ENCODE measurements at places on chromosomes 2 and 18. TPM values are rescaled to one million over a fixed set of nuclear protein-coding genes. Genes with fewer than 3 reads are reported as not detected.
A peak's percentile ranks its signal among the peaks of the same experiment; 100 is the strongest.

DNA sequence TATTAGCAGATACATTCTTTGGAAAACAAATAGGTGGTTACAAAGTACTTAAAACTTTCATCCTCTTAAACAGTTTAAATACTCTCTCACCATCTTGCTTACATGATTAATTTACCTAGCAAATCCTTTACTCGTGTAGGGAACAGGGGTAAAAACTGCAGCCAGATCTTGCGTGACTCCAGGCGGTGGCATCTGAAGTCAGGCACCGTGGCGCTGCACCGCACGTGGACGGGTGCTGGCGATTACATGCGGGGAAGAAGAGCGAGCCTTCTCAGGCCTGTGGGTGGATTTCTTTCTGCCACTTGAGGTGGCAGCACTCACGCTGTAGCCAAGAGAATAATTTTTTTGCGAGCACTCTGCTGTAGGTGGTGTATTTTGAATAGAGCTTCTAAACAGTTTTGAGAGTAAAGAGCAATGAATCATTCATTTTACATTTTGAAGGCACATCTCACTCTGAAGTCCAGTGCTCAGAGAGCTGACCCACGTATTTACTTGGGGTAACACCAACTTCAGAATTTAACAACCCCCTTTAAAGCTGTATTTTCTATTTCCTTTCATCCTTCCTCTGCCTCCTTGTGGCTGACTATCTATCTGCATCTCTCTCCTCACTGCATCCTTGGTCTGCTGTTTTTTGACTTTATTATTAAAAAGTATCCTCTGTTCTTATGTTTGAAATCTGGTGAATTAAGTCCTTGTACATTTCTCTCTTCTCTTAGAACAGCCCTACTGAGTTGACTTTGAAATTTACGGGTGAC lies 68.9 kb downstream of the EPAS1 start:
- DNase-seq: no peak

DNA sequence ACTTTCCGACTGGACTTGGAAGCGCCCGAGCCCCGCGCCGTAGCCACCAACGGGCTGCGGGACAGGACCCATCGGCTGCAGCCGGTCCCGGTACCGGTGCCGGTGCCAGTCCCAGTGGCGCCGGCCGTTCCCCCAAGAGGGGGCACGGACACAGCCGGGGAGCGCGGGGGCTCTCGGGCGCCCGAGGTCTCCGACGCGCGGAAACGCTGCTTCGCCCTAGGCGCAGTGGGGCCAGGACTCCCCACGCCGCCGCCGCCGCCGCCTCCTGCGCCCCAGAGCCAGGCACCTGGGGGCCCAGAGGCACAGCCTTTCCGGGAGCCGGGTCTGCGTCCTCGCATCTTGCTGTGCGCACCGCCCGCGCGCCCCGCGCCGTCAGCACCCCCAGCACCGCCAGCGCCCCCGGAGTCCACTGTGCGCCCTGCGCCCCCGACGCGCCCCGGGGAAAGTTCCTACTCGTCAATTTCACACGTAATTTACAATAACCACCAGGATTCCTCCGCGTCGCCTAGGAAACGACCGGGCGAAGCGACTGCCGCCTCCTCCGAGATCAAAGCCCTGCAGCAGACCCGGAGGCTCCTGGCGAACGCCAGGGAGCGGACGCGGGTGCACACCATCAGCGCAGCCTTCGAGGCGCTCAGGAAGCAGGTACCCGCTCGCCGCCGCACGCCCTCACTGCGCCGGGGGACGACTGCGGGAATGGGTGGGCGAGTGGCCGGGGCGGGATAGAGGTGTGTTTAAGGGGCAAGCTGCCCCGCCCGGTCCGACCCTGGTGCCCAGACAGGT lies 713 bp downstream of the ATOH8 start:
- no peak for DNase-seq

CPS1 gene
- 0.51 TPM for total RNA-seq

- DNase-seq: no peak
Measured at GRCh38 chr2:212414767-212415211, 123.8 kb downstream of the ERBB4 start.

POLR1B gene
- 17.1 TPM for total RNA-seq

NEU2 gene
- not detected for total RNA-seq

DNA sequence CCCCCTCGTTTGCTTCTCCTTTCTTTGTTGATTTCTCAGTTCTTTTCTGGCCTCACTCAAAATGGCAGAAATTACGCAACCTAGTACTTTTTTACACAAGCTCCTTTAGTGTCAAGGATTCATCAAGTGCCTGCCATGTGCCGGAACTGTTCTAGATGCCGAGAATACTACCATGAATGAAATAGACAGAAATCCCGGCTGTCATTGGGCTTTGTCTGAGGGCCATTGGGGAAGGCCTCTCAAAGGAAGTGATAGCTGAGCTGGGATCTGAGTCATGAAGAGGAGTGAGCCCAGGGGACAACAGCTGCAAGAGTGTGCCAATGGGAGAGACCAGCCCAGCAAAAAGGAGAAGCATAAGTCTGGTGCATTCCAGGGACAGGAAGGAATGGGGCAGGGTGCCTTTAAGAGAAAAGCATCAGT lies 34.3 kb upstream of the PPP1CB start:
- DNase-seq: peak; percentile 66

DNA sequence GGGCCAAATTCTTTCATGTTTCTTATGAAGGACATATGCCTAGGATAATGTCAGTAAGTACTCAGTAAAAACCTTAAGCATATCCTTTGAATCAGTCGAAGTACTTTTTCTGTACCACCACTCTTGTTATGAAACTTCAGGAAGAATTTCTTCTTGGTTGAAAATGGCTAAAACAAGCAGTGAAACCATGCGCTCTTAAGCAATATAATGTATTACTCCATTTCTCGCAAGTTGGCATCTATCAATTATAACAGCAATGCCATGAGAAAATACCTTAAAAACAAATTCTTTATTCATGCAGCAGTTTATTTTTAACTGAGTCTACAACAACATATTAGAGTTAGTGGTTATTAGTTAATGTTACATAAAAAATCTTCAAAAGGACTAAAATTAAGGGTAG lies 41.0 kb downstream of the SLC66A3 start:
- no peak for DNase-seq

- no peak for DNase-seq
Measured at GRCh38 chr2:21135585-21135984, 11.8 kb downstream of the TDRD15 start.

CFAP53 gene
- 0.13 TPM for total RNA-seq

IL1B gene
- not detected for total RNA-seq

GRCh38 chr2:223863491-223863890 lies 26.1 kb upstream of the AP1S3 start:
- no peak for DNase-seq

GRCh38 chr2:128720080-128721022 lies 401.7 kb upstream of the HS6ST1 start:
- no peak for DNase-seq

ST6GAL2 gene
- 0.63 TPM for total RNA-seq

DNA sequence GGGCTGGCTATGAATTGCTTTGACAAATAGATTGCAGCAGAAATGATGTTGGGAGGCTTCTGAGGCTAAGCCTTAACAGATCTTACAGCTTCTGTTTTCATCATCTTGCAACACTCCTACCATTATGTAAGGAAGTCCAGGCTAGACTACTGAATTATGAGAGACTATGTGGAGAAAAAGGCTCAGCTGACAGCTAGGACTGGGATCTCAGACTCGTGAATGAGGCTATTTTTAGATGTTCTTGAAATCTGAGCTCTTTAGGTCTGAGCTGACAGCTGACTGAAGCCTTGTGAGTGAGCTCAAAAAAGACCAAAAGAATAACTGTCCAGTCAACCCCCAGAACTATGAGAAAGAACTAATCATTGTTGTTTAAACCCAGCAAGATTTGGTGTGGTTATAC lies 70.3 kb downstream of the VWC2L start:
- no peak for DNase-seq

GRCh38 chr2:75558786-75559679 lies 1.7 kb downstream of the EVA1A start:
- no peak for DNase-seq

GRCh38 chr2:225340923-225341322 lies 58.6 kb upstream of the NYAP2 start:
- no peak for DNase-seq

- no peak for DNase-seq
Measured at GRCh38 chr2:21469158-21469557, 345.4 kb downstream of the TDRD15 start.

DNA sequence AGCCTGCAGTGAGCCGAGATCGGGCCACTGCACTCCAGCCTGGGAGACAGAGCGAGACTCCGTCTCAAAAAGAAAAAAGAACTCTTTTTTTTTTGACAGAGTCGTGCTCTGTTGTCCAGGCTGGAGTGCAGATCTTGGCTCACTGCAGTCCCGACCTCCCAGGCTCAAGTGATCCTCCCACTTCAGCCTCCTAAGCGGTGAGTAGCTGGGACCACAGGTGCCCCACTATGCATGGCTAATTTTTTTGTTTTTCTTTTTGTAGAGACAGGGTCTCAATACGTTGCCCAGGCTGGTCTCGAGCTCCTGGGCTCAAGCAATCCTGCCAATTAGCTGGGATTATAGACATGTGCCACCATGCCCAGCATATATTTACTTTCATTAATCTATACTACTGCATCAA lies 12.5 kb upstream of the INO80D start:
- no peak for DNase-seq

- DNase-seq: peak; percentile 45
Measured at GRCh38 chr2:202588647-202589581, 45.9 kb upstream of the FAM117B start.

- DNase-seq: no peak
Measured at GRCh38 chr2:77387324-77387723, 134.9 kb downstream of the LRRTM4 start.

GRCh38 chr2:120373424-120373823 lies 27.5 kb downstream of the INHBB start:
- DNase-seq: no peak

- no peak for DNase-seq
Measured at GRCh38 chr2:39508198-39508597, 71.1 kb upstream of the MAP4K3 start.

PROC gene
- under 0.01 TPM for total RNA-seq

KYNU gene
- 0.26 TPM for total RNA-seq

SNTG2 gene
- 0.38 TPM for total RNA-seq

SLC40A1 gene
- total RNA-seq: 319 TPM

- no peak for DNase-seq
Measured at GRCh38 chr2:149606251-149606811, 18.8 kb upstream of the MMADHC start.

MSGN1 gene
- not detected for total RNA-seq

DAW1 gene
- not detected for total RNA-seq

DNA sequence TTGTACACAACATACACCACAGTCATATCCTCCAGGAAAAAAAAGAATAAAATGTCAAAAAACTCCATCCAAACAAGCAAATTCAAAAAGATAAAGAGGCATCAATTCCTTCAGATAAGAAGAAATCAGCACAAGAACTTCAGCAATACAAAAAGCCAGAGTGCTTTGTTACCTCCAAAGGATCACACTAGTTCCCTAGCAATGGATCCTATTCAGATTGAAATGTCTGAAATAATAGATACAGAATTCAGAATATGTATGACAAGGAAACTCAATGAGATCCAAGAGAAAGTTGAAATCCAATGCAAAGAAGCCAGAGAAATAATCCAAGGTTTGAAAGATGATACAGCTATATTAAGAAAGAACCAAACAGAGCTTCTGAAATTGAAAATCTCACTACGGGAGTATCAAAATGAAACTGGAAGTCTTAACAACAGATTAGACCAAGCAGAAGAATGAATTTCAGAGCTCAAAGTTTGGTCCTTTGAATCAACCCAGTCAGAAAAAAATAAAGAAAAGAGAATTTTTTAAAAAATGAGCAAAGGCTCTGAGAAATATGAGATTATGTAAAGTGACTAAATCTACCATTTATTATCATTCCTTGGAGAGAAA lies 80.6 kb downstream of the TRABD2A start:
- DNase-seq: no peak

GRCh38 chr18:23833714-23834113 lies 144.5 kb downstream of the LAMA3 start:
- no peak for DNase-seq

GRCh38 chr2:215830304-215830703 lies 183.0 kb downstream of the MREG start:
- DNase-seq: peak; percentile 70

POU3F3 gene
- not detected for total RNA-seq

YPEL5 gene
- 71.2 TPM for total RNA-seq

DNA sequence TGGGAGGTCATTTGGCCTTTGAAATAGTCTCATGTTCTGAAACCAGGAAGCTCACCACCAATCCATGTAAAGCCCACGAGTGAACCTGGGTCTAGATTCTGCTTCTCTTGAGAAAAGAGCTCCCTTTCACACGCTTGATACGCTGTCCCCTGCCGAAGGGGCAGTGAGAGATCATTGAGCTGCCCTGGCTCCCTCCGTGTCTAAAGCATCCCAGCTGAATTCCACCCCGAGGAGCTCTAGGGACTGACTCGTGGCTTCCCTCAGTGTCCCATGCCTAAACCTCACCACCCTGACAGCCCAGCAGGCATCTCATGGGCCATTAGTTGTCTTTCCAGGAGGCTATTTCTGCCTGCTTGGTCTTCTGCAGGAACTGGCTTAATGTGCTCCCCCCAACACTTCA lies 68.6 kb downstream of the COL6A3 start:
- no peak for DNase-seq

ZNF532 gene
- 33.1 TPM for total RNA-seq

DNA sequence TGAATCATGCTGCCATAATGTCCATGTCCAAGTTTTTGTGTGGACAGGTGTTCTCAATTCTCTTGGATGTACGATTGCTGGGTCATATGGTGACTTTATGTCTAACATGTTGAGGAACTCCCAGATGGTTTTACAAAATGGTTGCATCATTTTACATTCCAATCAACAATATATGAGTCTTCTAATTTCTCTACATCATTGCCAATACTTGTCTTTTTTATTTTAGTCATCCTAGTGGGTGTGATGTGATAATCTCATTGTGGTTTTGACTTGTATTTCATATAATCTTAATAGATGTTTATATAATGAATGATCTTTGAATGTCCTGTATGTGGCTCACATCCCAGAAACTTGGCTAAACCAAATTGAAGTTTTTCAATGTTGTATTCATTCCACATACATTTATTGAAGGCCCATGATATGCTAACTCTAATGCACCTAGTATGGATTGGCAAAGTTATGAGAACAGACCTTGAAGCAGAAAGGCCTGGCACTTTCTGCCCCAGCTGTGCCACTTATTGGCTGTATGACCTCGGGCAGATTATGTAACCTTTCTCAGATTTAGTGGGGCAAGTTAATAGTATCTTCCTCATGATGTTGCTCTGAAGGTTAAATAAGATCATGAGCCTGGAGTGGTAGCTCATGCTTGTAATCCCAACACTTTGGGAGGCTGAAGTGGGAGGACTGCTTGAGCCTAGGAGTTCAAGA lies 205.4 kb downstream of the RAB3GAP1 start:
- DNase-seq: no peak

SPTBN1 gene
- 659 TPM for total RNA-seq

CRIM1 gene
- total RNA-seq: 375 TPM

GRCh38 chr2:20722592-20723240 lies 55.8 kb downstream of the GDF7 start:
- no peak for DNase-seq

PASK gene
- total RNA-seq: 13.0 TPM

STAM2 gene
- total RNA-seq: 14.2 TPM

- no peak for DNase-seq
Measured at GRCh38 chr2:235864302-235864701, 303.9 kb downstream of the GBX2 start.

C2orf66 gene
- under 0.01 TPM for total RNA-seq

- DNase-seq: peak; percentile 94
Measured at GRCh38 chr2:121884511-121884921, 129.1 kb downstream of the TSN start.

- DNase-seq: no peak
Measured at GRCh38 chr18:79733986-79734770, 54.6 kb downstream of the CTDP1 start.

Data from dermis microvascular lymphatic vessel endothelial cell (primary cell).